ENCODE measurements at places on chromosomes 3 and 15.

- DNase-seq: no peak
These were observed 373.1 kb upstream of the WNT5A start for GRCh38 chr3:55860049-55860721.

DNA sequence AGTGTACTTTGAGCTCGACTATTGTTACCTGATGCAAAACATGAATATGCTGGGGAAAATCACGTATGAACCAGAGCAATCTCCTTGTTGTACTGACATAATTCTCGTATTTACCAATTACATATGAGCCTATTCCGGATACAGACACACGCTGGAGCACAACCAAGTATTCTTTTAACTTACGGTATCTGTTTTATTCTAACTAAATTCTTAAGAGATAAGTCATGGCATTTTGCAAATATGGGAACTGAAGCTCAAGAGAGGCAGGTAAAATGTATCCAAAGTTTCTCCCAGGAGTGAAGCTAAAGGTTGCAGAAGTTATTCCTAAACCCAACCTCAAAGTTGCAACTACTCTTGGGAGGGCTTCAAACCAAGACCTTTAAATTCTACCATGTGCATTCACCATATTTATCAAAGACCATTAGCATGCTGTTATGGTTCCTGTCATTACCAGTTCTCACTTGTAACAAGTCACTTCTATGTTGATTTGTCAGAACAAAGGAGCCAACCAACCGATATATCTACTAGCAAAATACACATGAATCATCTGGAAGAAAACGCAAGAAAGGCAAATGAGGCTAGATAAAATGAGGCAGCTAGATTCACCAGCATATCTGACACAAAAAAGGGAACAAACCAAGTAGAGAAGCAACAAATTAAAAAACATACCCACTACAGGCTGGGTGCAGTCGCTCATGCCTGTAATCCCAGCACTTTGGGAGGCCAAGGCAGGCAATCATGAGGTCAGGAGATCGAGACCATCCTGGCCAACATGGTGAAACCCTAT lies 17.8 kb downstream of the TBL1XR1 start:
- no peak for DNase-seq

GRCh38 chr3:124963755-124964154 lies 29.2 kb upstream of the MUC13 start:
- no peak for DNase-seq

DNA sequence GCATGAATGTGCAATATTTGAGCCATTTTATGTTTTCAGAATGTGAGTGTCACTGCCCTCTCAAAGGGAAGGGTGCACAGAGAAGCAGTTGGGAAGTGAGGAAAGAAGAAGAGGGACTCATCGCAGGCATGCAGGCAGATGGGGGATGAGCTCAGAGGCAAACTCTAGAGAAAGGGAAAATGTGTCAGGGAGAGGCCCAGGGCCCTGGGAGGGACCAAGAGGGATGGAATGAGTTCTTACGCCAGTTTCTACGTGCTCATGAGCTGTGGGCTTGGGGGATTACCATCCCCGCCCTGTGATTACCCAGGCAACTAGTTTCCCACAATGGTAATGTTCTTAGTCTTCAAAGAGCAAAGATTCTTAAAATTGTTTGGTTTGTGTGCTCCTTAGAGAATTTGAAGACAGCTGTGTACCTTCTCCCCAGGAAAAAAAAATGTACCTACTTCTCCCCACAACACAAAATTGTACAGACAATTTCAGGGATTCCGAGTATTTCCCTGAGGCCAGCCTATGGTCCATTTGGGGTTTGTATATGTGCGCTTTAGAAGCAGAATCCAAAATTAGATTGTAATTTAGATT lies 17.8 kb downstream of the GCSAM start:
- DNase-seq: no peak

DNA sequence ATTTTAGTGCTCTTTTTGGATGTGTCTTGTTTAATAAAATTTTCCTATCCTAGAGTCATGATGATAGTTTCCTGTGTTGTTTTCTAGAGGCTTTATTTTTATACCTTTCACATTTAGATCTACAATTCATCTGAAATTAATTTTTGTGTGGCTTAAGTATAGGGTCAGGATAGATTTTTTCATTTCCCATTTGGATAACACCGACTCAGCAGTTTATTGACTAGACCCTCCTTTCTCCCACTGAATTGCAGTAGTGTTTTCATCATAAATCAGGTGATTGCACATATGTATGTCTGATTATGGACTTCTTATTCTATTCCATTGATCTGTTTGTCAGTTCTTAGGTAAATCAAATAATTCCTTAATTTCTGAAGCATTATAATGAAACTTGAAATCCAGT lies 10.4 kb downstream of the PRR23A start:
- DNase-seq: no peak

DNA sequence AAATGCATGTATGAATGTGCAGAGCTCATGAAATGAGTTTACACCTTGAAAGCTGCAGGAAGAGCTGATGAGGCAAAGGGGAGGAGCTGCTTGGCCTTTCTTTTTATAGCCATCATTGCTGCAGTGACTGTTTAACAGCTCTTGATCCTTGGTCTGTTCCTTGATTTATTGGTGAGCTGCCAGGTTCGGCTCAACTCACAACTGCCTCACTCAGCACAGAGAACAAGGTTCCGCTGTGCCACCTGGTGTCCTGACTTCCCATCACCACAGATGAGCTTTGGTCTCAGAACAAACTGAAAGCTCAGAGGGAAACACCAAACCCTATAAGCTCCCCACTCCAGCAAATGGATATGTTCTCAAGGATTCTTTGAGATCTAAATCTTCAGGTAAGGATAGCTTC lies 626.1 kb downstream of the MAGI1 start:
- no peak for DNase-seq

DNA sequence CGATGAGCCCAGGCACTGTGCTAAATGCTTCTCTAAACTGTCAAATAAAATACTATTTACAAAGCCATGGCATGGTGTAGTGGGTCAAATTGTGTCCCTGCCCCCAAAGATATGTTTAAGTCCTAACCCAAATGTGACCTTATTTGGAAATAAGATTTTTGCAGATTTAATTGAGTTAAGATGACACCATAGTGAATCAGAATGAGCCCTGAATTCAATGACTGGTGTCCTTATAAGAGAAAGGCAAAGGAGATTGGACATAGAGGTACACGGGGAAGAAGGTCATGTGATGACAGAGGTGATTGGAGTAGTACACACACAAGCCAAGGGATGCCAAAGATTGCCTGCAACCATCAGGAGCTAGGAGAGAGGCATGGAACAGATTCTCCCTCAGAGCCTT lies 121.6 kb upstream of the VEPH1 start:
- DNase-seq: no peak

DNA sequence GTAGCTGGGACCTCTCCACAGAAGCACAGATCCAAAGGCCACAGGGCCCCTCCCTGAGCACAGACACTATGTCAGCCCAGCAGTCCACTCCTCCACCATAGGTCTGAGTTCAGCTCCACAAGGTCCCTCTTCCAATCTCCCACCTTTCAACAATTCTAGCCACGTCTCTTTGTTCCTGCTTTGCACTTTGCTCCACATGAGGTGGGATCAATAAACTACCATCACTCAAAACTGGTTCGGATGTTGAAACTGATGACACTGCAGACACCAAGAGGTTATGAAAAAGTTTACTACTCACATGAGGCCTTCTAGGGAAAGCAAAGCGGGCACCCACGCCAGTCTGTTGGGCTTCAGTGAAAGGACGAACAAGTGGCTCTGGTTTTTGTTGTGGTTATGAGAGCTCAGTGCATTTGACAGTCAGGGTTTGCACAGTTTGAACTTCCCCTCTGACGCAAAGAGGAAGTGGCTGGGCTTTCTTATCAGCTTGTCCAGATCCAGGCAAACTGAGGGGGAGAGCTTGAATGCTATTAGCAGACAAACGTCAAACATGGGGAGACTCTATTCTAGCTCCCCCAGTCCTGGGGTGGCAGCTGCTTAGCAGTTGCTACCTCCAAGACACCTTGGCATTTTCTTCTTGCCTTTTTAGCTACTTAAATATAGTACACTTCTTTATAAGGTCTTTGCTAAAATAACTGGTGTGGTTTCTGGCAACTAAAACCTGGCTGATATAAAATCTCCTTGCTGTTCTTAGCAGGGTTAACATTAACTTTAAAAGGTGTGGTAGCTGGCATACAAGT lies 37.8 kb downstream of the ZNF445 start:
- peak; percentile 30 for DNase-seq

GRCh38 chr15:68571582-68571981 lies 7.2 kb upstream of the CORO2B start:
- DNase-seq: no peak

DNA sequence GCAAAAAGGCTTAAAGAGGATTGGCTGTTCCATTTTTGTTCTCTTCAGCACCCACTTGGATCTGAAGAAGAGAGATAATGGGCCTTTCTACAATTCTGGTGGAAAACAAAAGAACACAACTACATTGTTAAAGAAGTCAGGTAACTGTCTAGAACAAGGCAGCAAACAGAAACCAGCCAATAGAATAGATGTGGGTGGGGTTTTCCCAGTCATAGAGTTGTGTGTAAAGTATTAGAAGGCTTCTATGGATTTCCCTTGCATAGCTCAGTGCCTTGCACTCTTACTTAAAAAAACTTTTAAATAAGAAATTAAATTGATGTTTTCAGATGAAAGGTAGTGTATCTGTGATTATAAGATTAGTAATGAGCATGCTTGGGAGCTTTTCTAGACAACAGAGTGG lies 462.7 kb upstream of the ATP11B start:
- no peak for DNase-seq

DNA sequence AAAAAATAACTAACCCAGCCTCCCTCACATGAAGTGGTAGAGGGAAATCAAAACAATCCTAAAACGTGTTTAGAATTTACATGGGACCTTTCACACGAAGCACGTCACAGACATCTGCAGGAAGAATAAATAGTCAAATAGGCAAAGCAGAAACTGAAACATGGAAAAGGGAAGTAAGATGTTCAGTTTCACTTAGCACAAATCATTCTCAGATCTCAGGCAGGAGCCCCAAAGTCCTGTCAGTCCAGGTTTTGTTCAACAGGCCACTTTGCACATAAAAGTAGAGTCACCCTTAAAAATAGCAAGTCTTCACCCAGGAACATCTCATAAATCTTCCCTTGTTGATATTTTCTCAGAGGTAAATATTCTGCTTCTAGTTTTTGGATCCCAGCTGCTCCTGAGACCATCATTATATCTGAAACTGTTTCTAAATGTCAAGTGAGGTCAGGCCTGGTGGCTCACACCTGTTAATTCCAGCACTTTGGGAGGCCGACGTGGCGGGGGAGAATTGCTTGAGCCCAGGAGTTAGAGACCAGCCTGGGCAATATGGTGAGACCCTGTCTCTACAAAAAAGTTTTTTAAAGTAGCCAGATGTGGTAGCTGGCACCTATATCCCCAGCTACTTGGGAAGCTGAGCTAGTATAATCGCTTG lies 1.9 kb downstream of the RUBCN start:
- no peak for DNase-seq

DNA sequence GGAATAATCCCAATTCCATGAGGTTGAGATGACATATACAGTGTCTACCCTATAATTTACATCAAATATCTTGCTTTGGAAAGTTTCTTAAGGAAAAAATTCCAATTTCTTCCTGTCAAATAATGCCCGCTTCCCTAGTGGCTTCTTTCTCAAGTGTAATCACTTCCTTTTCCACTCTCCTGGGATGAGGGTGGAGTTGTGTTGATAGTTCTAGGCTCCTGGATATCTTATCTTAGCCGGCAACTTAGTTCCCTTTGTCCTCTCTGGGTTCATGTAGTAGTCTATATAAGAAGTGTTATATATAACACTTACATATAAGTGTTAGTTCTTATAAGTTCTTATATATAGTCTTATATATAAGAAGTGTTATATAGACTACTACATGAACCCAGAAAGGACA lies 10.9 kb downstream of the TAGLN3 start:
- no peak for DNase-seq

DNA sequence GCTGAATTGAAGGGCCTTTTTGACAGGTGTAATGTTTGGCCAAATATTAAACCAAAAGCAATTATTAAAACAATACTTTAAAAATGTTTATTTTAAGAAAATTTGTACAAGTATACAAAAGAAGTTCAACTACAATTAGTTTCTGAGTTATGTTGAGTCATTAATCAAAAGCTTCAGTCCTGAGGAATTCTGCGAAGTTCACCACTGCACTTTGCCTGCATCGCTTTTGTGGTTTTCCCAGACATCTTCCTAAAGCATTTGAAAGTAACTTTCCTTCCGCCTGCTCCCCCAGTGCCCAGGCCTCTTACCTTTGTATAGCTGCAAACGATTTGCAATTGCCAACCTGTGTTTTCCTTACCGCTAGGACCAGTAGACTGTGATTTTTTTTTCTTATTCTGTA lies 69.5 kb downstream of the KCNAB1 start:
- no peak for DNase-seq

GRCh38 chr3:84236261-84236660 lies 722.5 kb upstream of the CADM2 start:
- no peak for DNase-seq

DNA sequence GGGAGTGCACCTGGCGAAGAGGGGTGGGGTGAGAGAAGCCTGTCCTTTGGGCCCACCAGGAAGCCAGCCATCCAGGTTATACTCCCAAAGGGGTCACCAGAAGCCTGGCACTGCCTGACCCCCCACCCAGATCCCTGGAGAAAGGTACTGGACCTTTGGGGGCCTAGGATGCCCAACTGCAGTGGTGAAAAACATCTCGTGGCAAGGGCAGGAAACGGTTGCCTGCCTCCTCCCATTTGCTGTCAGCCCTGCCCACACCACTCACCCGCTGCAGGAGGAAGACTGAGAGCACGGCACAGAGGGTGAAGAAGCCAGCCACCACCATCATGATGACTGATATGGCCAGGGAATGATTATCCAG lies 2.2 kb upstream of the ULK3 start:
- DNase-seq: peak; percentile 29

DNA sequence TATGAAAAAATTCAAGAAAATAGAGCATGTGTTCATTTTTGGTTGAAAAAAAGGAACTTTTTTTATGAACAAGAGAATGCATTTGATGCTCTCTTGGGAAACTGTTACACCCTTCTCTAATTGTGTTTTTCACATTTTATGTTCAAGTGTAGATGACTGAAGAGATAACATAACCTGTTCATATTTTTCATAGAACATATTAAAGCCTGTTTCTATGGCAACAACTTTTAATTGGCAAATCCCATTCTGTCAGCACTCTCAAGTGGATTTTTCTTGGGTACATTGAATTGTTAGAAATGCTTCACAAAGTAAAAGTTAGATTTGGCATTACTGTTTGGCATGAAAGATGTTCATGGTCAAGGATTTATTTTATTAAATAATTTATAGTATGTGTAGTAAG lies 117.5 kb downstream of the MBNL1 start:
- DNase-seq: no peak

DNA sequence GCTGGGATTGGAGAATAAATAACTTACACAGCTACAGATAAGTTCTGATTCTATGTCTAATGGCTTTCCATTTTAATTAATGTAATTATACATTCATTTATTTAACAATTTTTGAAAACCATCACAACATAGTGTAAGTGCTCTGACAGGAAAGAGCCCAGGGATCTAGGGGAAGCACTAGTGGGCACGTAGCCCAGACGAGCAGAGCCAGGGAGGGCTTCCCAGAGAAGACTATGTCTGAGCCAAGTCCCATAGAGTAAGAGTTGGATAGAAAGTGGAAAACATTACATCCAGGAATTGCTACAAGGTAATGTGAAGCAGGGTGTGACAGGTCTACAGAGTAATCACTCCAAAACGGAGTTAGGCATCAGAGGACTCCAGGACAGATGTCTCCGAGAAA lies 2.9 kb upstream of the HGD start:
- no peak for DNase-seq
